ENCODE measurements at places on chromosomes 6 and 20.
A peak's percentile ranks its signal among the peaks of the same experiment; 100 is the strongest.

DNA sequence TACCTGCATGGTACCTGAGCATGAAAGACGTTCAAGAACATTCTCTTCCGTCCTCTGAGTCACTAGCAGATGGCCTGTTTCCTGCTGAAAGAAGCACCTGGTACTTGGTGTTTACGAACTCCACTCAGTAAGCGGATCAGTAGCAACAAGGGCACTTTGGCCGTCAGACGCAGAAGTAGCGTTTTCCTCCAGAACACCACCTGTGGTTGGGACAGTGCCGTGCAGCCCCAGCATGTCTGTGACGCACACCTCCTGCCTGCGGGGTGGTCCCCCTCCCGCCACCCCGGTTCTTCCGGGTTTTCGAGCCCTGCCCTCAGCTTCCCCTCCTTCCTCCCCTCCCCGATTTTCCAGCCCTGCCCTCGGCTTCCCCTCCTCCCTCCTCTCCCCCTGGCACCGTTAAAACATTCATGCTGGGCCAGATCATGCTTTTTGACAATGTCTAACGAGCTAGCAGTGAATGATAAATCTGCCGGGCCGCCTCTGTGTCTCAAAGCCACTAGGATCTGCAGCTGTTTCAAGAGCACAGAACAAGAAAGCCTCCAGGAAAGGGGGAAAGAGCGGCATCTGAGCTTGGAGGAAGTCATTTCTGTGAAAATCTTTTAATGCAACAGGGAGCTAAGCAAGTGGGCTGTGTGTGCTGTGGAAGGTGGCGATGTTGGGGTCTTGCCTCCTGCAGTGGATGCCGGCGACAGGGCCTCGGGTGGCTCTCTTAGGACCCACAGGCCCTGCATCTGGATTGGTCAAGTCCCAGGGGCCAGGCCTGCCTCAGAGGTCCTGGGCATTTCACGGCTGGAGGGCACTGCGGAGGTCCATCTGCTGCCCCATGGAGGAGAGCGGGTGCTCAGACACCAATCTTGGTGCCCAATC lies 207.9 kb downstream of the ERMARD start:
- no peak for DNase-seq

DNA sequence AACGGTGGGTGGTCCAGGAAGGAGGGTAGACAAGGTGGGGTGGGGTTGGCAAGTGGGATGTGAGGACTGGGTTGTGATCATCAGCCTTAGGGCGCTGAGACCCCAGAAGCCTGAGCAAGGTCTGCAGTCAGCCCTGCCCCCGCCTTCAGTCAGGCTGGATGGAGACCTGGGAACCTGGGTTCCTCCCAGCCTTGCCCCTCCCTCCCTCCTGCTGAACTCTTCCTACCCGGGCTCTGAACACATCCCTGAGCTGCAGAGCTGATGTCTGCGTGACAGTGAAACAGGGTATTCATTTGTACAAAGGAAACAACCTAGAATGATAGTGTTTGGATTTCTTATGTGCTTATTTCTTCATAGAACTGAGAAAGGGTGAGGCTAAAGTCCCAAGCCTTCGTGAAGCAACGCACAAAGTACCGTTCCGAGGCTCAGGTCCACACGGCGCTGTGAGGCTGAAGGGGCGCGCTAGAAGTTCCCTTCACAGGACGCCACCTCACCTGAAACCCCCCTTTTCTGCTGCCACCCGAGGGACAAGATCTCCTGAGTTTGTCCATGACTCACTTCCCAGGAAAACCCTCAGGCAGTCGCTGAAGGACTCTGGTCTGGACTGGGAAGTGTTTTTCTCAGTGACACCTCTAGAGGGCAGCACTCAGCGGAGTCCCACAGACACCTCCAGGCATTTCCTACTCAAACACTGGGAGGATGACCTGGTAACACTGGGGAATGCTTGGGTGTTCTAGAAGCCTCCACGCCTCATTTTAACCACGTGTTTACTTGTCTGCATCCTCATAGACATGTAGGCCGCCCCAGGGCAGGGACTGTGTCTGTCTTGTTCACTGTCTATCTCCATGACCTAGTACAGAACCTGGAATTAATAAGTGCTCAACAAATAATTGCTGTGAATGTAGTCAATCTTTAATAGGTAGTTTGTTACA lies 1.2 kb downstream of the GSTA5 start:
- DNase-seq = peak; percentile 8

DNA sequence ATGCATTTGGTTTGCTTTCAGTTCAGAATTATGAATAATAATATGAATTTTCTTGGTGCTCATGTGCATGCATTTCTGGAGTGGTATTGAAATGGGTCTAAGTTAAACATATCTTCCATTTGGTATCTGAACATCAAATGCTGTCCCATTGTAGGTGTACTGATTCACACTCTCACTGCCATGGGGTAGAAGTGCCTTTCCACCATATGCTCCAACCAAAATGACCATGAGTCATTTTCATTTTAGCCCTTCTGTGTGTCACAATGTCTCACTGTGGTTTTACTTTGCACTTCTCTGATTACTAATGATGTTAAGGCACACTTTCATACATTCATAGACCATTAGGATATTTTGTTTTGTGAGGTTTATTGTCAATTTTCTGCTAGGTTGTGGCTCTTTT lies 211.9 kb downstream of the HAO1 start:
- no peak for DNase-seq

GRCh38 chr6:41732591-41733359 lies 2.6 kb downstream of the TFEB start:
- no peak for DNase-seq

- DNase-seq = no peak
Measured at GRCh38 chr6:83767033-83767432, 58.1 kb upstream of the SNAP91 start.
